Foreskin keratinocyte (primary cell): ENCODE measurements at places on chromosomes 3 and 15.

GRCh38 chr15:66172324-66172980 is 81.1 kb downstream of the MEGF11 start:
- no peak for DNase-seq

DNA sequence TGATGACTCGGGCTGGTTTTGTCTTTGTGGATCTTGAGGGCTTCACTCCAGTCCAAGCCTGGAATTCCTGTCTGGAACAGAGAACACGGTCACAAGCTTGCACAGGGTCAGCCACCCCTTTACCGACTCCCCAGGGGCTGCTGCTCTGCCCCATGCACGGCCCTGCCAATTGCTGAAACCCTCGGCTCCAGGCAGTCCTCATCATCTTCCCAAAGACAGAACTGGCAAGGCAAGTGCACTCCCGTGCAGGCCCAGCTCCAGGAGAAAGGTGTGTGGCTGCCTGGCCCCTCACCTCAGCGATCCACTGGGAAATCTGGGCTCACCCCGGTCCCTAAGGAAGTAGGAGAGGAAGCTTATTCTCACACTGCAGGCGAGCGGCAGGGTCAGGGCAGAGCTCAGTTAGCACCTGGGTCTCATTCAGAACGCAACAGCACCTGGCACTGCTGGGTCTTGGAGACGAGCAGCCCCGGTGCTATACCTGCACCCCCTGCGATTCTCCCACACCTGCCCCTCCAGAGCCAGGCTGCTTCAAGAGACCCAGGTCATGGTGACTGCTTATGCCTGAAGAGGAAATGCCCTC is 7.2 kb downstream of the MAP6D1 start:
- DNase-seq = no peak

- DNase-seq = no peak
Observed at GRCh38 chr3:67302489-67302888, 304.4 kb downstream of the KBTBD8 start.

- no peak for DNase-seq
Observed at GRCh38 chr3:50484722-50485121, 18.7 kb downstream of the CACNA2D2 start.

DNA sequence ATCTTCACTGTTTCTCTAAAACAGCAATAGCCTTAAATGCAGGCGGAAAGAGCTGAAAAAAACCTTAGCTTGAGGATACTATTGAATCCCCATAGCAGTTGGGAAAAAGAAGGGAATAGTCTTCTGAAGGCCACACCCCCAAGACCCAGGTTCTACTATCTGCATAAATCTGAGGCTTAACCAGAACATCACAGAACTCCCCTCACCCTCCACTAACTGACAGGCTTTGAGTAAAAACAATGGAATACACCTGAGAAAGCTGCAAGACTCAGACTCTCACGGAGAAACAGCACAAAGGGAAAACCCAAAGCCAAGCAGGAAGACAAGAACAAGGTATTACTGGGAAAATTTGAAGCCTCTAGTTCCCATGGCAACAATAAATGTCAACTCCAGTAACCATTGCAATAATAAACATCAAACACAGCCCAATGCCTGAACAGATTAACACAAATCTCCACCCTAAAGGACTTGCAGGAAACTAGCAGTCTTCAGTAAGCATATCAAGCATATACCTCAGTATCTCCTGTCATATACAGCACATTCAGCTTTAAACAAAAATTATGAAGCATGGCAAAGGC is 56.4 kb downstream of the TMCC1 start:
- no peak for DNase-seq

- no peak for DNase-seq
Observed at GRCh38 chr3:181687190-181687589, 24.5 kb upstream of the SOX2 start.

DNA sequence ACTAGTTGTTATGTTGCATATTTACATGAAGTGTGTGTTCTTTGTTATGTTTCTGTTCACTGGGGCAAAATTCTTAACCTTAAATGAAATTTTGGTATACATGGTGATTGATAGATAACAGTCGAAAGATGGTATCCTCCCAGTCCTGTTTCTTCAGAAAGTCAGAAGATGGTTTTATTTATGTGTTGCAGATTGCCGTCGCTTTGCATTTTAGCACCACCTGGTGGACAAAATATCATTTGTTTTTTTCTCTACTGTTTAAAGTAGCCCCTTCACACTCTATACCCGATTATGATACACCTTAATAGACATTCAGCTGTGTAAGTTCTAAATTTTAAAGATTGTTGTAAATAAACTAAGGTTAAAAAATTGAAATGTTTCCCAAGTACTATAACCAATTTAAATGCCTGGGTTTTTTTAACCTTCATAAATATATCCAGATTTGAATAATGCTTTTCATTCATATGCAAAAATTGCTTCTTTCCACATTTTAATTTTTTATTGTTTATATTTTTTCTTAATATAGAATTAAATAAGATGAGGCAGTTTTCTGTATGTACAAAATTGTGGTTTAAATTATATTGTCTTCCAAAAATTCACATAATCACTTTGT is 152.2 kb downstream of the ALCAM start:
- peak; percentile 52 for DNase-seq

GRCh38 chr3:25153561-25153960 is 274.5 kb upstream of the RARB start:
- DNase-seq = peak; percentile 65

GRCh38 chr3:154480033-154480432 is 50.0 kb upstream of the GPR149 start:
- DNase-seq = no peak

DNA sequence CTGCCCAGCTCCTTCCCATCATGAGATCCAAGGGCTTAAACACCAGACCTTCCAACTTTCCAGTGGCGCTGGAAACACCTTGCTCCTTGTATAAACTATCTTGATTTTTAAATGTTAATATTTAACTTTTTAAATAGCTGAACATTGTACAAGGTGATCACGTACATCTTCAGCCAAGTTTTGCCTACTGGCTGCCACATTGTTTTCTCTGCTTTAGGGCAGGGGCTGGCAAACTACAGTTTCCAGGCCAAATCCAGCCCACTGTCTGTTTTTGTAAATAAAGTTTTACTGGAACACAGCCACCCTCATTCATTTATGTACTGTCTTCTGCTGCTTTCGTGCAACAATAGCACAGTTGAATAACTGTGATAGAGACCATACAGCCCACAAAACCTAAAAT is 27.6 kb upstream of the FOXP1 start:
- DNase-seq = no peak

DNA sequence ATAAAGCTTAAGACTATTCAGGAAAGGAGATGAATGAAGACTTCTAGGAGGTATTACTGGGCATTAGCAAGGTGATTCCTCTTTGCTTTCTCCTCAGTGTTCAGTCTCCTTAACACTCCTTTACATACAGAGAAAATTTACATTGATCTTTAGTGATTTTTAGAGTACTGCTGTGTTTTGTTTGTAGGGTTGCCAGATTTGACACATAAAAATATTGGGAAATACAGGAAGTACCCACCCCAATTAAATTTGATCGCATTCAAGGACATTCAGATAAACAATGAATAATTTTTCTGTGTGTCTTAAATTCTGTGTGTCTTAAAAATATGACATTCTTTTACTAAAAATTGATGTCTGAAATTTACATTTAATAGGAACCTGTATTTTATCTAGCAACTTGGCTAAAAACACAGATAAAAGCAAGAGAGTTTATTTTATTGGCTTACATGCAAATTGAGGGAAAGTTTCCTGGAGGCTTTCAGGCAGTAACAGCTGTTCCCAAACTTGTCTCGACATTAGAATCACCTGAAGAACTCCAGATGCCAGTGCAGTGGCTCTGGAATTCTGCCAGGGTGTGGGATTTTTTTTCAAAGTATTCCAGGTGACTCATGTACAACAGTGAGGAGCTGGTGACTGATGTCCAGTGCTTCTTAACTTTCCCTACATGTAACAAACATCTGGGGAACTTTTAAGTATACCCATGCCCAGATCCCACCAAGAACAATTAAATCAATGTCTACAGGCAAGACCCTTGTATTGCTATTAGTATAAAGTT is 23.4 kb upstream of the PLOD2 start:
- DNase-seq = peak; percentile 78

GRCh38 chr3:167862104-167862730 is 126.7 kb downstream of the SERPINI1 start:
- DNase-seq = peak; percentile 13

GRCh38 chr15:67413770-67414390 is 107.1 kb upstream of the C15orf61 start:
- no peak for DNase-seq

DNA sequence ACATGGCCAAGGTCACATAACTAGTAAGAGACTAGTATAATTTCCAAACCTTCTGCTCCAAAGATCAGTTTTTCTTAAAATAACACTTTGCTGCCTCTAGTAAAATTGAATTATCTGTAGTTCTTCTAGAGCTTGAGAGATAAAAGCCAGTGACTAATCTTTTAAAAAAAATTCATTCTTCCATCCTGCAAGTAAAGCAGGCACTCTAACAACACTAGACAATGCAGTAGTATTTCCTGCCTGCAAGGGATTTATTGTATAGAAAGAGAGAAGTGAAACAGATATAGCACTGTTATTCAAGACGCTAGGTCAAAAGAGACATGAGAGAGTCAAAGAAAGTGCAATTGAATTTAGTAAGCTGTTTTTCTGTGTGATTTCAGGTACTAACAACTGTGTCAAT is 159.5 kb upstream of the TBC1D5 start:
- peak; percentile 13 for DNase-seq

GRCh38 chr3:151541178-151541577 is 80.3 kb upstream of the IGSF10 start:
- DNase-seq = peak; percentile 11

GRCh38 chr3:132593241-132593946 is 3.7 kb upstream of the ACKR4 start:
- DNase-seq = no peak
